ENCODE measurements at places on chromosomes 5 and 9.

DNA sequence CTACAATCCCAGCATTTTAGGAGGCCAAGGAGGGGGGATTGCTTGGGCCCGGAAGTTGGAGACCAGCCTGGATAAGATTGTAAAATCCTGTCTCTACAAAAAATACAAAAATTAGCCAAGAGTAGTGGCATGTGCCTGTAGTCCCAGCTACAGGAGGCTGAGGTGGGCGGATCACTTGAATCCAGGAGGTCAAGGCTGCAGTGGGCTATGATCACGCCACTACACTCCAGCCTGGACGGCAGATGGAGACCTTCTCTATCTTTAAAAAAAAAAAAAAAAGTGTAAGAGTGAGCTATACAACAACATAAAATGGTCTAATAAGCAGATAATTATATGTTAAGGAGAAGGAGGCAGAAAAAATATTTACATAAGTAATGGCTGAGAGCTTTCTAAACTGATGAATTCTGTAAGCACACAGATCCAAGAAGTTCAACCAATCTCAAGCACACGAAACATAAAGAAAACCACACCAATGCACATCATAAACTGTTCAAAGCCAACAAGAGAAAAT lies 23.0 kb downstream of the CDC14B start:
- DNase-seq: no peak

GRCh38 chr5:180622910-180623309 lies 26.5 kb downstream of the FLT4 start:
- DNase-seq: no peak

- DNase-seq: no peak
Measured at GRCh38 chr5:149730620-149731331, 666 bp downstream of the PPARGC1B start.

- DNase-seq: no peak
Measured at GRCh38 chr5:108818613-108819272, 71.0 kb downstream of the FER start.

GRCh38 chr9:36592801-36593583 lies 20.3 kb downstream of the MELK start:
- no peak for DNase-seq

GRCh38 chr9:83582029-83582428 lies 40.9 kb upstream of the IDNK start:
- no peak for DNase-seq
